ENCODE measurements at places on chromosomes 6 and 20.

- no peak for DNase-seq
These were observed 22.5 kb upstream of the IRAK1BP1 start for GRCh38 chr6:78844899-78845298.

GRCh38 chr6:139438775-139439174, 64.3 kb upstream of the CITED2 start:
- no peak for DNase-seq

DNA sequence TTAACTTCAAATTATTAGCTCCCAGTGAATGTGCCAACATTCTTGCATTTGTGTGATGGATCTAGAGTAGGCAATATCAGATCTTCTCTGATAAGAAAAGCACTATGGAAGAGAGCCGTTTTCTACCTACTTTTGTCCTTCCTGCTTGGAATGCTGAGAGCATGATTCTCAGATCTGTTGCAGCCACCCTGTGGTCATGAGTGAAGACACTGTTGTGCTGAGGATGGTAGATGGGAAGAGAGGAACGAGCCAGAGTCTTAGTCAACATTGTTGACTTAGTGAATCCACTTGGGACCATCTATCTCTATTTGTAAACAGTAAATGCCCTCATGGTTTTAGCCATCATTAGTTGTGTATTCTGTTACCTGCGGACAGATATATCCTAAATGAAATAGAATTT, 202.6 kb downstream of the CD109 start:
- no peak for DNase-seq

DNA sequence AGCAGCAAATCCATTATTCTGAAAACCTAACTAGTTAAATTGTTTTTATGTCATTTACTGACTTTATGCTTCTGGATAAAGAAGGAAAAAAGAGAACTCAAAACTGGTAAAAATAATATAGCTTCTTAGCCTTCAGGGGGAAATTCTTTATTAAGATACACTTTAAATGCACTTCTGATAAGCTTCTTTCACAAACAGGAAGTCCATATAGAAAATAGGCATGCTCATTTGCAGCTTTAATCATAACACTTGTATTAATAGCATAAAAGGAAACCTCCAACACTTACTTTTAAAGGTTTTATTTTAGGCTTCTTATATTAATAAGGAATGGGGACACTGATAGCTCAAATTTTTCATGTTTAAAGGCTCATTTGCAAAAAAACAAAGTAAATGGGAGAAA, 538.0 kb upstream of the SLC35B3 start:
- no peak for DNase-seq

DNA sequence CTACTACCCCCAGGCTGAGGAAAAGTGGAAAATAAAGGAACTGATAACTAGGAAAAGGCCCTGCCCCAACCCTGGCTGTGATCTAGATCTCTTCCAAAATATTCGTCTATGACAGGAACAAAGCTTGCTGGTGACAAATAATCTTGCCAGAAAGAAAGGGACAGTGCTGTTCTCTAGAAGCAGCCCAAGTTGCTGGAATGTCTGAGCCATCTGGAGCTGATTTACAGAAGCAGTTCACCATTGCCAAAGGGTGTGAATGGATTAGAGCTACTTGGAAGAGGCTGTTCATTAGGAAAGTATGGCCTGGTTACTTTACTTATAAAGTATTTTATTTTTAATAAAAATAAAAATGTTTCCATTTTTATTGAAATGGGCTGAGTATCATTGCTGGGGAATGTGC, 146.3 kb downstream of the EPM2A start:
- no peak for DNase-seq

- DNase-seq = no peak
These were observed 103.8 kb downstream of the BACH2 start for GRCh38 chr6:90192857-90193256.

- no peak for DNase-seq
These were observed 4.6 kb downstream of the SLC22A16 start for GRCh38 chr6:110471726-110472365.

DNA sequence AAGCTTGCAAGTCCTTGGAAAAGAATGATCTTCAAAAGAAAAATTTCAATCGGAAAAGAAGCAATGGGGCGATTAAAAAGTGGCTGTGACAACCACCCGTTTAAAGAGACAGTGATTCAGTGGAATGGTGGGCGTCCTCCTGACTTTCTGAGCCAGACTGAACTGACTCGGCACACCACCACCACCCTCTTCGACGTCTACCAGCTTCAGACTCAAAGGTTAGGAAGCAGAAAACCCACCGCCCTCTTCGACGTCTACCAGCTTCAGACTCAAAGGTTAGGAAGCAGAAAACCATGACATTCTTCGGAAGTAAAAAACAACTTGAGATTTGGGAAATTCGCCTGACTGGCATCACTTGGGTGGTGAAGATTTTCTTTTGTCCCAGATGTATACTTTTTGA, 28.3 kb upstream of the IRF4 start:
- DNase-seq = no peak

- DNase-seq = no peak
These were observed 9.6 kb downstream of the L3MBTL3 start for GRCh38 chr6:130027948-130028347.

GRCh38 chr6:53761036-53761435, 33.8 kb upstream of the LRRC1 start:
- no peak for DNase-seq

GRCh38 chr20:32622585-32623468, 37.7 kb upstream of the NOL4L start:
- DNase-seq = no peak

DNA sequence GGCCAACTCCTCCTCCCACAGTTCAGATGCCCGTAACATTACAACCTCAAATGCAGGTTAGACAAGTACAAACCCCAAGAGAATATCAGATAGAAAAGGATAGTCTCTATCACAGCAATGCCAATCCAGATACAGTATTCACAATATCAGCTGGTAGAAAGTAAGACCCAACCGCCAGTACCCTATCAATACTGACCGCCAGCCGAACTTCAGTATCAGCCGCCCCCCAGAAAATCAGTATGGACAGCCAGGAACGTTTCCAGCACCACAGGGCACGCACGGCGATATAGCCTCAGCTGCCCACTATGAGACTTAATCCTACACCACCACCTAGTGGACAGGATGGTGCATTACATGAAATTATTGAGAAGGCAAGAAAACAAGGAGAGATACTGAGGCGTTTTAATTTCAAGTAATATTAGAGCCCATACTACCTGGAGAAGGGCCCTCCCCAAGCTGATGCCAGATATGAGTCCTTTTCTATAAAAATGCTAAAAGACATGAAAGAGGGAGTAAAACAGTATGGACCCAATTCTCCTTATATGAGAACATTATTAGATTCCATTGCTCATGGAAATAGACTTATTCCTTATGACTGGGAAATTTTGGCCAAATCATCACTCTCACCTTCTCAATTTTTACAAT, 17.6 kb upstream of the EIF2S2 start:
- DNase-seq = peak; percentile 78

DNA sequence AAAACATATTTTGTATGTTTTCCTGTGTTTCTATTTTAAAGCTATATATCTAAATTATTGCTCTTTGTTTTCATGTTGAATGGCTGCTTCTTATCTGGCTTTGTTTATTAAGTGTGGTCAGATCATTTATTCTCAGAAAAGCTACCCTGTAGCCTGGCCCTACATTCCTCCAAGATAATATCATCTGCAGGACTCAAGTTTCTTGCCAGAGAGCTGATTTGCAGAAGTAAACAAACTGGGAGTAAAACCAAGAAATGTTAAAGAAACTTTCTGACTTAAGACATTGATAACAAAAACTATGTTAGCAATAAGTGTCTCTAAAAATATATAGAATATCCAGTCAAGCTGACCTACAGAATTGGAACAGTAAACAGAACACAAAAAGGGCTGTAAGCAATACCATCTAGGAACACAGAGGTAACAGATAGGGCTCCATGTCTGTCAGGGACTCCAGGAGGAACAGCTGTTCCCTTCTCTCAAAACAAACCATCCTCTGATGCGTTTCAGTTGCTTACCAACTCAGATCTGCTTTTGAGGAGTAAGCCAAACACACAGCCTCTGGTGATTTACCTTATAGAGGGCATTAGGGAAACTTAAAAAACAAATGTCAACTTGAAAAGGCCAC, 17.5 kb upstream of the CEP85L start:
- DNase-seq = no peak

GRCh38 chr20:31663838-31664695, 26.4 kb downstream of the COX4I2 start:
- DNase-seq = no peak

DNA sequence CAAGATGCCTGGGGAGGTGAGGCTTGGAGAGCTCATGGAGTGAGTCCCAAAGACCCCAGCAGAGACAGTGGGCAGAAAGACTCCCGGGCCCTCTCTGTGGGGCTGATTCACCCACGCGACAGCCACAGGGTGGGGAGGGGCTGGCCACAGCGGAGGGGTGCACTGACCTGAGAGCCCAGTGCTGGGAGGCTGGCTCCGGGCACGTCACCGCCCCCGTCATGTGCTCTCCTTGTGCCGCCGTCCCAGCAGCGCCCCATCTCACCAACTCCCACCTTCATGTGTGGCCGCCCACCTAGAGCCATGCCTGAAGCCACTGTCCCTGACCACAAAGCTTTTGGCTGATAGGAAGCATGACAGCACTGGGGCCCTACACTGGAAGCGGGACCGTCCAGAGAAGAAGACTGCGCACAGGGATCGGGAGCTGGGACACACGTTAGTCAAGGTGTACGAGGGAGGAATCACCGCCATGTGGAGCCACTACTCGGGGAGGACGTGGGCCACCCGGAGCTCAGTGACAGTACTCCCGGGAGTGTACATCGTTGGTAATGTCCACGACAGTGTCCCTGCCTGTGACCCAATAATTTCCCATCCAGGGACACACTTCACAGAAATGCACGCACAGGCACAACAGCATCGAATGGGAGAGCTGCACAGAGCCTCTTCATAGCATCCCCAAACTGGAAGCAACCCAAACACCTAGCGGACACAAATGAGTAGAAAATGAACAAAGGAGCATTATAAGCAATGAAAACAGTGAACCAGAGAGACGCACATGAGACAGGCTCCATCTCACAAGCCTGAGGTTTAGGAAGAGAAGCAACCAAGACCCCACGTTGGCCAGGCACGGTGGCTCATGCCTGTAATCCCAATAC, 28.4 kb upstream of the FOXC1 start:
- no peak for DNase-seq

GRCh38 chr6:131861381-131861780, 53.6 kb downstream of the ENPP1 start:
- no peak for DNase-seq

GRCh38 chr20:54062812-54063280, 7.5 kb downstream of the BCAS1 start:
- no peak for DNase-seq

DNA sequence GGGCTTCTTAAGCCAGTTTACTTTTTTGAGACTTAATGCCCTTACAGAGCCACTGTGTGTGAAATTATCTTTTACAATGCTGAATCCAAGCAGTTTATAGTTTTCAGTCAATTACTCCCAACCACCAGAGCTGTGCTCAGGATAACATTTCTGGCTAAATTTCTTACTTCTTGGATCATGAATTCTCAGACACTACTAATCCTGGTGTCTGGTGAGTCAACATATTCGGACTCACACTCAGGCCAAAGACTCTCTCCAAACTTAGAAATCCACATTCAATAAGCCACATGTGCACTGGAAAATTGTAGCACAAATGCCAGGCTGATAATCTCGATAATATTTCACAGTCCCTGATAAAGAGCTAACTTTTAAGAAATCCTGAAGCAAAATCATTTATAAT, 49.0 kb downstream of the PTPRT start:
- no peak for DNase-seq

GRCh38 chr6:35717449-35718374, 19.1 kb upstream of the ARMC12 start:
- DNase-seq = no peak

DNA sequence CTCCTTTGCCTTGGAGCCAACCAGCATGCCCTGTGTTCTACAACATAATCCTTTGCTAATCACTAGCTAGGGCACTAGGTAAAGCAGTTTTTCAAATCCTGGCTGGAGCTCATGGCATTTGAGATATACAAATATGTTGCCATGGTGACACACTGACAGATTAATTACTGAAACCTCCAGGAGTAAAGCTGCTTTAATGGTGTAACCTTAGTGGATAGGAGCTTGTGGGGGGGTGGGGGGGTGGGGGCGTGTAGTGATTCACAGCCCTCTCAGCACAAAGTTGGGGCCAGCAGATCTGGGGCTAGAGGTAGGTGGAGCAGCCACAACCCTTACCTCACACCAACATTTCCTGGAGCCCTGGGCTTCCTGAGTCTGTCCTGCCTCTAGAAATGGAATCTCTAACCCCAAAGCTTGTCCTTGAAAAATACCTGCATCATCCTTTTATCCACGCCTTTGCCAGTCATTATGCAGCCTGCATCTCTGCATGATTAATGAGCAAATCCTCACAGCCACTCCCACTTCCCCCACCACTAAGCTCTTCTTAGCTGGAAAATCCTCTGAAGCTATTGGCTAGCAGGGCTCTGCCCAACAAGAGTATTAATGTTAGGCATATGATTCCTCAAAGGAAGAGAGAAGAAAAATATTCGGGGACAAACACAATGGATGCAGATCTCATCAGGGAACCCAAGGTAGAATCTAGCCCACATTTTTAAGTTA, 84.5 kb upstream of the PRND start:
- DNase-seq = no peak

- no peak for DNase-seq
These were observed 527.8 kb upstream of the FLRT3 start for GRCh38 chr20:14865169-14865568.

- no peak for DNase-seq
These were observed 102.1 kb upstream of the LAMP5 start for GRCh38 chr20:9412309-9412708.

DNA sequence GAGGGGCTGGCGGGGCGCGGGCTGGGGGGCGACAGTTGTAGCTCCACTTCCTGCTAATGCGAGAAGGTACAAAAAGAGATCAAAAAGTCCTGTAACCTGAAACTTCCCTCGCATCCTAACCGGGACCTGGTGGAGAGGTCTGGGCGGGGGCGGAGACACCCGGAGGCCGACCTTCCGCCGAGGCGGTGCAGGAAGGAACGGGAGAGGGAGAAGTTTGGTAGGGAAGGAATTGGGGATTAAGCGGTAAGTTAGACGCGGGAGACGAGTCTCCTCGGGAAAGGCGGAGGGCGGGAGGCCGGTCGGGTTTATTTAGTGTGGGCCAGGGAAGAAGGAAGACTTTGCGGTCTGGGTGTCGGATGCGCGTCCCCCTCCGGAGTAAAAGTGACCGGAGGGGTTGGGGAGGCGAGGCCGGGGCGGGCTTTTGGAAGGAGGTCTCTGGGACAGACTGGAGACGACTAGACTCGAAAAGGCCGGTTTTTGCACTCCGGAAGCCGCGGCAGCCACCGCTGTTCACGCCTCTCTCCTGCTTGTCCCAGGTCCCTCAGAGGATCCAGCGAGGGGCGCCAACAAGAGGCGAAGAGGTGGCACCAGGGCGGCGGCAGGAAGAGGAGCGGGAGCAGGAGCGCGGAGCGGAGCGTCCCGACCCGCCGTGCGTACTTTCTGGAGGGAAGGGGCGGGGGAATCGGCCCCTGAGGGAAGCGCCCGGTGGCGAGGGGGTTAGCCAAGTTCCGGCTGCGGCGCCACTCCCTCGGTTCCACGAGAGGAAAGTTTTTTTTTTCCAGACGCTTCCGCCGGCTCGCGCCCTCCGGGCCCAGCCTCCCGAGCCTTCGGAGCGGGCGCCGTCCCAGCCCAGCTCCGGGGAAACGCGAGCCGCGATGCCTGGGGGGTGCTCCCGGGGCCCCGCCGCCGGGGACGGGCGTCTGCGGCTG, 734 bp downstream of the TPBG start:
- peak; percentile 44 for DNase-seq
